NAMALWA (cell line): ENCODE measurements at places on chromosomes 3 and 15.

GRCh38 chr15:33915571-33916407, 52.5 kb upstream of the CHRM5 start:
- no peak for DNase-seq

GRCh38 chr3:189353318-189353965, 181.7 kb downstream of the TPRG1 start:
- DNase-seq, result no peak

DNA sequence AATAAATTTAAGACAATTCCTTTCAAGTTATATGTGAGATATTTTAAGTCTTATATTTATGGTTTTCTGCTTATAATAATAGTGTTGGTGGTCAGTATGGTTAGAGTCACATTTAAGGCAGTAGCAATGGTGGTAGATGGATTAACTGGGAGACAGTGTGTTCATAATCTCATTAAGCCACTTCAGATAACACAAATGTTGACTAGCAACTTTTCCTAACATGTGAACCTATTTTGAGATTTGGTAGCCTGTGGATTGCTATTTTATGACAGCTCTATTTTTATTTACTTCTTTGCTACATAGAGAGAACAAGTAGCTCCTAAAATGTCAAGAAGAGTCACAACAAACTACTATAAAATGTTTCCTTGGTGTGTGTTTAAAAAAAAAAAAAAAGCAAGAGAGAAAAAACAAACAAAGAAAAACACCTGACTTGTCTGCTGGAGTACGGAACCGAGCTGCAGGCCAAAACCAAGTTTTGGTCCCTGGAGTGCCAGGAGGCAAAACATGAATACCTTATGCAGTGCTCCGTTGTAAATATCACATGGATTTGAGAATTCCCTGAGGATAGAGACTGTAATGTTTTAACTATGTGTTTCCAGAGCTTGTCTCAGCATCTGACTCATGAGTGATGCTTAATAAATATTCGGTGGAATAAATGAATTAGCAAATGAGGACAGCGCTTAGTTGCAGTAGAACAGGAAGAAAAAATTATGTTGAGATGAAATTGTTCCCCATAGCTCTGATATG, 457.1 kb upstream of the ROBO2 start:
- DNase-seq, result no peak

- no peak for DNase-seq
These were observed 38.5 kb downstream of the ZBTB20 start for GRCh38 chr3:115108614-115109013.

DNA sequence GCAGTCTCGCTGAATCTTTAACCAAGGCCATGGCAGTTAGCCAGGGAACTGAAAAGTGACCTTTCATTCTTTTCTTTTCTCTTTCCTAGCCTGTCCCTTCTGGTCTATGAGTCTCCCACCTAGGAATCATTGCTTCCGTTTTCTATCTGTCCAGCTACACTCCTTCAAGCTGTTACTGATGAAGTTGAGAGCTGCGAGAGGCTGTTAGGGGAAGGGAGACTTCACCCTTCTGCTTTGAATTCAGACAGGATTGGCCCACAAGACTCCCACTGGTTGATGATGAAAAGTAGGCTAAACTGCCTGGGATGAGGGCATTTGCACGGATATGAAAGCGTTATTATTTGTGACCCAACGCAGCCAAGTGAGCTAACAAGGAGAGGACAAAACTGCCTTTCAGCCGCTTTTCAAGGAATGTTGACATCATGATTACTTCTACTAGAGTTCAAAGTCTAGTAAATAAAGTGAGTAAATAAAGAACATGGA, 30.2 kb downstream of the EIF4E3 start:
- no peak for DNase-seq

GRCh38 chr15:47720555-47720954, 3.2 kb downstream of the SEMA6D start:
- no peak for DNase-seq

GRCh38 chr3:155872904-155873646, 2.6 kb downstream of the GMPS start:
- peak; percentile 28 for DNase-seq
